ENCODE measurements at places on chromosomes 3 and 15.
A peak's percentile ranks its signal among the peaks of the same experiment; 100 is the strongest.

- DNase-seq = peak; percentile 97
Observed at GRCh38 chr3:184320104-184320445, 5.7 kb downstream of the EIF4G1 start.

- peak; percentile 66 for DNase-seq
Observed at GRCh38 chr3:141456301-141456625, 30.6 kb upstream of the RASA2 start.

GRCh38 chr15:83155942-83156341, 48.5 kb downstream of the TM6SF1 start:
- no peak for DNase-seq

DNA sequence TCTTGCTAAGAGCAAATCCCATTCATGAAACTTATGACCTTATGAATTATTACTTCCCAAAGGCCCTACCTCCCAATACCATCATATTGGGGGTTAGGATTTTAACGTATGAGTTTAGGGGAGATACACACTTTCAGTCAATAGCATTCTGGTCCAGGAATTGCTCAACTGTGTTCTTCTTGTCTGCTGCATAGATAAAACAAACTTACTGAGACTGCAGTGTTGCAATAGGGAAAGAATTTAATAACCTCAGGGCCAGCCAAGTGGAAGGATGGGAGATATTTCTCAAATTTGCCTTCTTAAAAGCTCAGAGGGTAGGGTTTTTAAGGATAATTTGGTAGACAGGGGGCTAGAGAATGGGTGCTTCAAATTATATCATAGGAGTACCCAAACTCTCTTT, 625.8 kb downstream of the OTOL1 start:
- DNase-seq = peak; percentile 42

DNA sequence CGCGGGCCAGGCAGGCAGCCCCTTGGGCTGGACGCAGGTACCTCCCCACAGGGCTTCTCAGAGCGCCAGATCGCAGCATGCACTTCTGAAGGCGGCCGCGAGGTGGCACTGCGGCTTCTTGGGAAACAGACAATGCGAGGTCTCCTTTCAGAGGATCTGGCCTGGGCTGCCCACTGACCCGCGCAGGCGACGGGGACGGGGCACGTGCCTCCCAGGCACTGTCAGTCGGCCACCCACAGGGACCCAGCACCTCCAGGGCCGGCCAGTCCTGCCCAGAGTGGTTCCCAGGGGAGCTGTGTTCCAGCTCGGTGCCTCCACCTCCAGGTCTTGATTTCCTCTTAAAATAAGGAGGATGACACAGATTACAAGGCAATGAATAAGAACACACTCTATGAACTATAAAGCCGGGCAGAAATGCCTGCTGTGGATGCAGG, 24.4 kb upstream of the TXNRD3 start:
- DNase-seq = peak; percentile 90

DNA sequence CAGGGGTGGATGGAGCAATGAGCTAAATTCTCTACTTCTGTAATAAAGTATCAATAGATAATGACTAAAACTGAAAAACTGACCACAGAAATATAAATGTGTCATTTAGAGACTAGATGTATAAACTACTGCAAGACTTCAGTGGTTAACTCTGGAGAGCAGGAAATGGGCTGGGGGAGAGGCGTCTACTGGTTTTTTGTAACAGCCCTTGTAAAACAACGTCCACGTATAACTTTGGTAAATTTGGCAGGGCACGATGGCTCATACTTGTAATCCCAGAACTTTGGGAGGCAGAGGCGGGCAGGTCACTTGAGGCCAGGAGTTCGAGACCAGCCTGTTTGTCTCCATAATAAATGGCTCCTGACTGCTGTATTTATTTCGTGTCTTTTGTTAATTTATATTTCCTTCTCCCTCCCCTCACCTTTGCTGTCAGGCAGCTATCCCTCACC, 12.5 kb downstream of the RAB27A start:
- DNase-seq = no peak

- no peak for DNase-seq
Observed at GRCh38 chr3:13055634-13056033, 17.6 kb downstream of the IQSEC1 start.

- DNase-seq = peak; percentile 24
Observed at GRCh38 chr15:77295446-77295845, 124.5 kb downstream of the PEAK1 start.

DNA sequence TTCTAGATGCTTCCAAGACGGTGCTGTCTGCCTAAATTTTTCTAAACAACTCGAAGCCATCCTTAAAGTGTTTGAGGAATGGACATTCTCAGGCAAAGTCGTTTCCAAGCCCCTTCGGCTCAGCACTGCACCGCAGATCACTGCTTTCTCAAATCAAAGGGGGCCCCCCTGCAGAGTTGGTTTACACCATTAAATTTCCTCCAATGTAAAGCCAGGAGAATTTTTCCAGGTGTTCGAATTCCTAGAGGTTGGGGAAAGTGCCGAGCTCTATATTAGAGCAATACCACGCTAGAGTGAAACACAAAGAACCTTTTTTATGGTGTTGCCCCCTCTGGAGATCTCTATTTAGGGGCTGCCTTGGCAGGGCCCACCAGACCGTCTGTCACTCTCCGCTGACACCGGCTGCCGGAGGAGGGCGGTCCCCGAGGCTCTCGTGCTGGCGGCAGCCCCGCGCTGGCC, 277.9 kb upstream of the NR2F2 start:
- no peak for DNase-seq

- peak; percentile 76 for DNase-seq
Observed at GRCh38 chr3:138328341-138328740, 1.3 kb downstream of the NME9 start.

DNA sequence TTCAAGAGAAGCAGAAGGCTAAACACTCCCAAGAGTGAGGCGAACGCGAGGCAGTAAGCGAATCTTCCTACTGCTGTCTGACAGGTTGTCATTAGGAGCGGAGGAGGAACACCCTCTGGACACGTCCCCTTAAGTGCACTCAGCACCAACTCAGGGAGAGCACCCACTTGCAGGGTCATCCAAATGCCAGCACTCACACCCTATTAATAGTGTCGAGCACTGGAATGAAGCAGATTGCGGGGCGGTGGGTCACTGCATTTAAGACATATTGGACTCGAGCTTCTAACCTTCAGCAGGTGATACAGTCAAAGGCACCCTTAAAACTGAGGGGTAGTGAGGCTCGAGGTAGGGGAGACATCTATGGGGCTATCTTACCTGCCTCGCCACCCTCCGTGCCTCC, 28.7 kb downstream of the SH3BP5 start:
- DNase-seq = no peak

GRCh38 chr3:41601404-41601987, 360.4 kb downstream of the ULK4 start:
- DNase-seq = no peak

DNA sequence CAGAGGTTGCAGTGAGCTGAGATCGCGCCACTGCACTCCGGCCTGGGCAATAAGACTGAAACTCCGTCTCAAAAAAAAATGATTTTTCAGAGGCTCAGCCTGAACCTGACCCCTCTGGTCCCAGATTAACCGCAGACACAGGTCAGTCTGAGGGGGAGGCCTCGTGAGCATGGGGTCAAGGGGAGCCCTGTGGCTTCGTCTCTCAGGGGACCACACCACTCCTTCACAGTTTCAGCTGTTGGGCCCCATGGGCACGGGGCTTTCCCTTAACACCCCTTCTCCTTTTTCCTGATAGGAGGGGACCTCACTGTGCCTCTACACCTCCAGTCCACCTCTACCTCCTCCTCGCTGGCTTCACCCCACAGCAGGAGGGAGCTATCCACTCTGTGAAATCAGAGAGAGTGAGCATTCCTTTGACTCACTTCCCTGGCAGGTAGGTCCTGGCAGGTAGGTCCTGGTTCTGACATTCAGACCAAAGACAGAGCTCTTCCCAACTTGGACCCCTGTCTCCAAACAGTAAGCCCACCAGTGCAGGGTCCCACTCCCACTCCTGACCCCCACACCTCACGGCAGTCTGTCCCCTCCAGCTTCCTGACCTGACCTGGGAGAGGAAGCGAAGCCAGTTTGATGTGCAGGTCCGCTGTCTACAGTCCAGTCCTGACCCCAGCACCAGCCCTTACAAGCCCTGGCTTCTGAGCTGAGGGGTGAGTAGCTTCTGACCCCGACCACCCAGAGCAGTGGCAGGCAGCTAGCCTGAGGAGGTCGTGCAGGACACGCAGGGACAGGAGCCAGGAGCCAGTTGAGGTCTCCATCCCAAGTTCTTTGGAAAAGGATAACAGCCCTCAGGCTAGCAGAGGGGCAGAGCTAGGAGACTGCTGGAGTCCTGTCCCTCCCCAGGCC, 9.0 kb downstream of the RRP9 start:
- no peak for DNase-seq

DNA sequence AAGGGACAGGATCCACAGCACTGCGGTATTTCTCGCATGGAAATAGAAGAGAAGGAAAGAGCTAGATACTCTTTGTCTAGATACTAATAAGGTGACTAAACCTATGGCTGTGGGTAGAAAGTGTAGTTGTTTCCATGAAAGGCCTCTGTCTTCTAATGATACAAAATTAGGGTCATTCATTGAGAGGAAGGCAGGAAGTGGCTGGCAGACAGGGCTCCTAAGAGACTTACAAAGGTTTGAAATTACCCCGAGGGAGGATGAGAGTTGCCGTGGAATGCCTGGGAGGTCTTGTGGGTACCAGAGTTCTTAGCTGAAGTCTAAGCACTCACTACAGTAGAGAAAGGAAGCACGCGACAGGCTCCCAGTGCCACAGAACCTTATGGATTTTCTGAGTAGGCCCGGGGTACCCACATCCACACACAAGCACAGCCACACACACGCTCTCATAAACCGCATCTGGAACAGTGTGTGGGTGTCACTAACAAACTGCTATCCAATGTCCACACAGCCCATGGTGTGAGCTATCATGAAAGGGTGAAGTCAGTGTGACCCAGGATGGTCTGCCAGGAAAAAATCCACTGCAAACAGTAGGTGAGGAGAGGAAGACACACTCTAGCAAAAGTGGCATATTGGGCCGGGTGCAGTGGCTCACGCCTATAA, 221.4 kb downstream of the FAM43A start:
- DNase-seq = no peak

DNA sequence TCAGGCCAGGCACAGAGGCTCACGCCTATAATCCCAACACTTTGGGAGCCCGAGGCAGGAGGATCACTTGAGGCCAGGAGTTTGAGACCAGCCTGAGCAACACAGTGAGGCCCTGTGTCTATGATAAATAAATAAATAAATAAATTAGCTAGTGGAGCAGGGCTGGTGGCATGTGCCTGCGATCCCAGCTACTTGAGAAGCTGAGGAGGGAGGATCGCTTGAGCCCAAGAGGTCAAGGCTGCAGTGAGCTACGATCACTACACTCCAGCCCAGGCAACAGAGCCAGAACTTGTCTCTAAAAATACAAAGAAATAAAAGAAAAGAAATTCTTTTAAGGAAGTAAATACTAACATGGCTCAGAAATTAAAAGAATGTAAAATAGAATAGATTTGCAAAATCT, 91.8 kb downstream of the LIPC start:
- no peak for DNase-seq

- no peak for DNase-seq
Observed at GRCh38 chr3:171935261-171936123, 92.3 kb downstream of the TMEM212 start.

- DNase-seq = no peak
Observed at GRCh38 chr3:13594991-13595421, 46.1 kb downstream of the FBLN2 start.

- no peak for DNase-seq
Observed at GRCh38 chr15:98896002-98896721, 111.4 kb downstream of the PGPEP1L start.

DNA sequence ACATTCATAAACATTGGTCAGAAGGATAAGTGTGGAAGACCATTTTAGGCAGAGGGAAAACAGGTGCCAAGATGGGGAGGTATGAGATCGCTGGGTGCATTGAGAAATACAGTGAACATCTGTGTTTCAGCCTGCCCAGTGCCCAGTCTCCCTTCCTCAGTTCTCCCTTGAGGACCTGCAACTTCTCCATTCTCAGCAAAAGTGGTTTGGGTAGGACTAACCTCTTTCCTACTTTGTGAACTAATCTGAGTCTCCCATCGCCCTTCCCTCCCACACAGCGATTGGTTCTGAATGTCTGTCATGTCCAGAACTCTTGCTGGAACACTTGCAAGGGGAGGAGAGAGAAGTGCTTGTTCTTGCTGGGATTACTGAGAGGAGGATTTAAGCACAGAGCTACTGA, 10.9 kb upstream of the CCNL1 start:
- no peak for DNase-seq

GRCh38 chr15:41512940-41513505, 604 bp downstream of the LTK start:
- DNase-seq = peak; percentile 50

DNA sequence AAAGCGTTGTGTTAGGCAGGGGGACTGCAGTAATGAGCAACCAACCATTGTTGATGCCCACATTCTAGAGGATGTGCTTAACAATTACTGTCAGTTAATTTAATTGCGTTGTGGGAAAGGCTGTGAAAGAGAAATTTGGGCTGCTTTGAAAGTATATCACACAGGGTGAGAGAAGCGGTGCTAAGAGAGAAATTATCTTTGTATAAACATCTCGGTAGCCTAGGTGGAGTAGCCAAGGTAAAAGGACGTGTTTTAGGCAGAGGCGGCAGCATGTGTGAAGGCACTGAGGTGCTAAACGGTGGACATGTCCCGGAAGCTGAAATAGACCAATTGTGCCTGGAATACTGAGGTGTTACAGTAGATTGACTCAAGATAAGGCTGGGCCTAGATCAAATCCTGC, 71.9 kb downstream of the UBE2E2 start:
- no peak for DNase-seq

- peak; percentile 48 for DNase-seq
Observed at GRCh38 chr3:178325330-178325729, 210.9 kb upstream of the KCNMB2 start.

DNA sequence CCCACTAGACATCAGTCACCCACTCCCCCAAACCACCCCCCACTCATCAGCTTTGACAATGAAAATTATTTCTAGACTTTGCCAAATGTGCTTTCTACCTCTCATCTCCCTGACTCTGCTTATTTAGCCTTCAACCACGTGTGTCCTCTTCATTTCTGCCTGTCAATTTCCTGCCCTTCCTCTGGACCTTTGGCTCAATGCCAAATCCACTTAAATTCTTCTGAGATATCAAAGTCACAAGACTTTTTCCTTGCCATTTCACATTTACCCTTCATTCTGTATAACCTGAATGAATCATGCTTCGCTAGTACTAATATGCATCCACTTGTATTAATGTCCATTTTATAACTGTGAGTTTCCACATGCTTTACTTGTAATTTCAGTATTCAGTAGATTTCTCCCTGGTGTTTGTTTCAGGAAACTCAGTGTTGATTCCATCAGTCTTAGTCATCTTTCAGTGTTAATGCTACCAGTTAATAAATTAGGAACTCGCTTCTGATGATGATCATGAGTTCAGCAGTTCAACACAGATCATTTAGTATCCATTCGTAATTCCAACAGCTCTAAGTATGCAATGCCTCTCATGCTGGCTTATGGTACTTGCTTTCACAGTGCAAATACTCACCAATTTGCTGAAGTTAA, 128.2 kb upstream of the OSTN start:
- DNase-seq = no peak

Data from GM03348 (cell line).